ENCODE measurements at places on chromosomes 6 and 20.

DNA sequence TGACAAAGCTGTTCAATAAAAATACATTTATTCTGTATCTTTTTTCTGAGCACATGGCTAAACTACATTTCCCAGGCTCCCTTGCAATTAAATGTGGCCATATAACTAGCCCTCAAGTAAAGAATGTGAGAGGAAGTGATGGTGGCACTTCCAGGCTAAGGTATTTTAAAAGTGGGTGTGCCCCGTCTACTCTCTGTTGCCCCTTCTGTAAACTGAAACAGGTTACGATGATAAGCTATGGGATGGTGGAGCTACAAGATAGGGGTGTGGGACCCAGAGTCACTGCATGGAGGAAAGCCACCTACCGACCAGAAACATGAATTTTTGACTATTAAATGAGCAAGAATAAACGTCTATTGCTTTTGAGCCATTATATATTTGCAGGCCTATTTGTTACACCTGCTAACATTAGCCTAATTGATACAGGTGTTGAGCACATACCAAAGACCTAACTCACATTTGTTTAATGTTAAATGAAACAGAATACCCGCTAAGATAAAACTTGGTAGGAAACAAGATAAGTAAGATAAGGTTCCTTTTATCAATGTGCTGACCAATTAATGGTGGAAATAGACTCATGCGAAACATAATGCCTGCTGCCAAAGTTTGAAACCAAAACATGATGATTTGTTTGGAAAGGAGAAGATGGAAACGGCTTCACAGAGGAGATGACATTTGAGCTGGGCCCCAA lies 3.1 kb downstream of the FYN start:
- no peak for DNase-seq

- DNase-seq, result no peak
Measured at GRCh38 chr20:60062431-60063047, 104.3 kb downstream of the CDH26 start.

GRCh38 chr6:151370509-151371078 lies 20.8 kb downstream of the ZBTB2 start:
- no peak for DNase-seq

DNA sequence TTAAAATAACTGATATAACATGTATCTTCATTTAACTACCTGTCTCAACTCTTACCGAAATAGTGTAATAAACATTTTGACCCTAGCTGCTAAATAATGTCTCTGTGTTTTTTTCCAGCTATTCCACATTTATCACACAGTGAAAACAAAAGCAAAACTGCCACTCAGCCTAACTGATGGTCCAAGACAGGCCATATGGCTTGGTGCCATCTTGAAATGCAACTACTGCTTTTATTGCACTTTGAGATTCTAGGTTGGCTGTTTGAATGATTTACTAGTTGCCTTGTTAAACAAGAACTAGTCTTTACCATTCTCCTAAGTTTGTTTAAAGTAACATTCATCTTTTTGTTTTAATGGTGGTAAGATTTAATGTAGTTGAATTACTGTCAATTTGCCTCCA lies 739.8 kb downstream of the TFAP2A start:
- DNase-seq, result no peak

GRCh38 chr20:46680684-46681031 lies 8.6 kb downstream of the TP53RK start:
- no peak for DNase-seq

DNA sequence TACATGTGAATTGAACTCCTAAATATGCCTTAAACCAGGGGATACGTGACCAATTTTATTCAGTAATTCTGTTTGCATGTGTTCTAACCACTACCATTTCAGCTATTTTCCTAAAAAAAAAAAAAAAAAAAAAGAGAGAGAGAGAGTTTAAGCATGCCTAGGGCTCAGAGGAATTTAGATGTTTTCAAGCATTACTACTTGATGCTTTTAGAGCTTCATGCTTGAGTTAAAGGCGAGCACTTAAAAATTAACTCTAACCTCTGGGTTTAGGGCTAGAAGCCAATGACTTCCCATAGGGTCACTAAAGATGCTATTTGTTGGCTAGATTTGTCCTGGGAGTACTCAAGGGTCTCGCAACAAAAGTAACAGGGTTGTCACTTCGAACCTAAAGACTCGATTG lies 217.7 kb downstream of the ATXN1 start:
- no peak for DNase-seq

DNA sequence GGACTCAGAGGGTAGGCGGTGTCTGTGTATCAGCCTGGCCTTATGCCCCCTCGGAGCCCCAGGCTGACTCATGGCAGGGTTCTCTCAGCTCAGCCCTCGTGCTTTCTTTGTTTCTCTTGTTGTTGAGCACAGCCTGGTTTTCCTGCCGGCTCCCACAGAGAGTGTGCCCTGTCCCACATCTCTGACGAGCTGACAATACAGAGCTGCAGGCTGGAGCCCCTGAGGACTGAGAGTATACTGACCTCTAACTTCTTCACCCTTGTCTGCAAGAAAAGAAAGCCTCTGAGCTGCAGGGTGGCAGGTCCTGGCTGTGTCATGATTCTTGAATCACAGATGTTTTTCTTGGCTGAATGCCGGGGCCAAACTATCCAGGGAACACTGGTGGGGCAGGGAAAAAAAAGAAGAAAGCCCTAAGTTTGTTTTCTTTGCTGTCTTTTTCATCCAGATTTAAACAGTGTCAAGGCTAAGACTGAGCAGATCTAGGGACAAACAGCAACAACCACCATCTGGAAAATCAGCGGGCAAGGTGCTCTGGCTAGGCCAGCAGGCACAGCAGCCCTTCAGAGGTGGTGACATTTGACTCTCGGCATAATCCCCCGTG lies 63.3 kb upstream of the ZNF133 start:
- no peak for DNase-seq

- DNase-seq, result no peak
Measured at GRCh38 chr6:20791944-20792343, 257.7 kb downstream of the CDKAL1 start.

GRCh38 chr6:33547499-33547898 lies 32.6 kb downstream of the BAK1 start:
- no peak for DNase-seq

Data from activated CD4-positive, CD25-positive, alpha-beta regulatory T cell treated with anti-CD3 and anti-CD28 coated beads, Interleukin-2, amount 50 U/mL, for 72 hours (primary cell).